Dermis lymphatic vessel endothelial cell (primary cell): ENCODE measurements at places on chromosomes 6 and 20. TPM values are rescaled to one million over a fixed set of nuclear protein-coding genes. Genes with fewer than 3 reads are reported as not detected.

The DNAH8 gene
- total RNA-seq, result under 0.01 TPM in 2 replicates

The LRRN4 gene
- total RNA-seq, result not detected in 2 replicates

The VGLL2 gene
- not detected in 2 replicates for total RNA-seq

The SLC22A16 gene
- under 0.01 TPM in 1 of 2 replicates, not detected in the other for total RNA-seq

The HSPA12B gene
- 5.9 and 14.2 TPM in 2 replicates for total RNA-seq

The HLA-DRB1 gene
- total RNA-seq, result not detected in 2 replicates

The PRDM13 gene
- not detected in 2 replicates for total RNA-seq

The RREB1 gene
- total RNA-seq, result 17.2 and 18.6 TPM in 2 replicates

The LHFPL5 gene
- not detected in 2 replicates for total RNA-seq

The LZTS3 gene
- 2.2 and 5.9 TPM in 2 replicates for total RNA-seq

The SPATA2 gene
- total RNA-seq, result 0.76 and 0.95 TPM in 2 replicates

The SLC13A3 gene
- under 0.01 and 0.09 TPM in 2 replicates for total RNA-seq

The APCDD1L gene
- 0.11 TPM in 1 of 2 replicates, not detected in the other for total RNA-seq

The PLEKHG1 gene
- 19.5 and 26.4 TPM in 2 replicates for total RNA-seq

The OPN5 gene
- not detected in 2 replicates for total RNA-seq

The TMEM244 gene
- not detected in 2 replicates for total RNA-seq

The PRRT1 gene
- under 0.01 TPM in 1 of 2 replicates, not detected in the other for total RNA-seq

The MAP7 gene
- total RNA-seq, result 0.22 and 0.60 TPM in 2 replicates

The ACOT13 gene
- total RNA-seq, result 4.6 and 5.1 TPM in 2 replicates

The MOG gene
- total RNA-seq, result not detected in 2 replicates

The C20orf202 gene
- total RNA-seq, result under 0.01 and 0.17 TPM in 2 replicates

The IFT52 gene
- total RNA-seq, result 28.6 and 37.4 TPM in 2 replicates

The BNIP5 gene
- total RNA-seq, result not detected in 2 replicates

The WFDC12 gene
- not detected in 2 replicates for total RNA-seq

The OR12D3 gene
- total RNA-seq, result not detected in 2 replicates

The RSPO4 gene
- total RNA-seq, result not detected in 2 replicates

The PPP1R14C gene
- total RNA-seq, result not detected in 2 replicates

The NKX2-2 gene
- total RNA-seq, result not detected in 2 replicates

The CRISP1 gene
- total RNA-seq, result not detected in 2 replicates

The SRMS gene
- not detected in 2 replicates for total RNA-seq

The OLIG3 gene
- total RNA-seq, result not detected in 2 replicates

The MATN4 gene
- under 0.01 TPM in 1 of 2 replicates, not detected in the other for total RNA-seq

The ISM1 gene
- total RNA-seq, result not detected in 2 replicates

The MAN1A1 gene
- total RNA-seq, result 93.8 and 133 TPM in 2 replicates

The DEFB121 gene
- total RNA-seq, result not detected in 2 replicates
